Mesendoderm (in vitro differentiated cells): ENCODE measurements at places on chromosomes 6 and 20.
A peak's percentile ranks its signal among the peaks of the same experiment; 100 is the strongest.

DNA sequence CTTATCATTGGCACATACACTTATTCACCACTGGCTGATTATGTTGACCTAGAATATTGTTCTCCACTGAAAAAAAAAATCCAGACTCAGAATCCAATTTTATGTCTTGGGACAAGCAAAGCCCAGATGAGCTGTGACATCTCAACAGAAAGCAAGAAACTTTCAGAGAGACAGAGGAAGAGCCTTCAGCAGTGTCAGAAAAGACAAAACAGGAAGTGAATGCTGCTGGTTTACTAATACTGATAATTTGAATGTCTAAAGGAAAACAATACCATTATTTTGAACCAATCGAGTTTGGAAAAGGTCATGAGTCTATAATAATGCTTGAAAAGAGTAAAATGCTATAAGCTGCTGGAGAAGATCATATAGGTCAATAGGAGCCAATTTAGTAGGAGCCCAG, 179.8 kb upstream of the RIMS1 start:
- DNase-seq = no peak

GRCh38 chr6:53035549-53036213, 29.5 kb upstream of the FBXO9 start:
- peak; percentile 6 for DNase-seq

DNA sequence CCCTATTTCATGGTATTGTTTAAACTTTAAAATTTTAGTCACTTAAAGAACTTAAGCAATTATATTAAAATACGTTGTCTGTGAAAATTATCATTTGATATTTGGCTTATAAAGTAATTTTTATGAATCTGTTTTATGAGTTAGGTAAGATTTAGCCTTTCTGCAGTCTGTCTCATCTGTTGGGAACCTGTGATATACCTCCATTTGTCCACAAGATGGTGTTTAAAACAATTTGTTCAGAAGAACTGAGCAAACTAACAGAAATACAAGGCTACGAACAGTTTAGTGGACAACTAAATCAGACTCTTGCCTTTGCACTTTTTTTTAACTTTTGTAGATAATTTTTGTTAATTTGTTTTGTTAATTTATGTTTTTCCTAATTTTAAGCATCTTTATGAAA, 92.4 kb downstream of the COL9A1 start:
- DNase-seq = peak; percentile 10

- no peak for DNase-seq
Measured at GRCh38 chr20:63457737-63458136, 14.7 kb downstream of the KCNQ2 start.

GRCh38 chr6:85764844-85765243, 122.2 kb upstream of the SYNCRIP start:
- DNase-seq = no peak
